NCI-H510A treated with DMSO at 0.1 percent for 48 hours (cell line): ENCODE measurements at places on chromosomes 1 and 21.
A peak's percentile ranks its signal among the peaks of the same experiment; 100 is the strongest.

- DNase-seq: peak; percentile 91
Measured at GRCh38 chr1:68175621-68176398, 56.5 kb downstream of the WLS start.

GRCh38 chr21:15567191-15567590 lies 162.6 kb upstream of the USP25 start:
- no peak for DNase-seq

- DNase-seq: no peak
Measured at GRCh38 chr21:44556879-44557278, 1.7 kb downstream of the KRTAP10-3 start.

DNA sequence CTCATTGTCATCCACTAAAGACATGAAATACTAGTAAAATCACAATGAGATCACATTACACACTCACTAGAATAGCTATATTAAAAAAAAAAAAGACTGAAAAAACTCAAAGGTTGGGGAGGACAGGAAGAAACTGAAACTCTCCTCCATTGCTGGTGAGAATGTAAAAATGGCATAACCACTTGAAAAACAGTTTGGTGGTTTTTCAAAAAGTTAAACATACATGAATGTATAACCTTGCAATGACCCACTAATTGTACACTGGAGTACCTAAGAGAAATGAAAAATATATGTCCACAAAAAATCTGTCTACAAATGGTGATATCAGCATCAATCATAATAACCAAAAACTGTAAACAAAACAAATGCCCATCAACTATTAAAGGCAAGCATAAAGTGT lies 44.0 kb downstream of the NRIP1 start:
- no peak for DNase-seq

- no peak for DNase-seq
Measured at GRCh38 chr21:33289199-33289819, 23.1 kb downstream of the IL10RB start.

DNA sequence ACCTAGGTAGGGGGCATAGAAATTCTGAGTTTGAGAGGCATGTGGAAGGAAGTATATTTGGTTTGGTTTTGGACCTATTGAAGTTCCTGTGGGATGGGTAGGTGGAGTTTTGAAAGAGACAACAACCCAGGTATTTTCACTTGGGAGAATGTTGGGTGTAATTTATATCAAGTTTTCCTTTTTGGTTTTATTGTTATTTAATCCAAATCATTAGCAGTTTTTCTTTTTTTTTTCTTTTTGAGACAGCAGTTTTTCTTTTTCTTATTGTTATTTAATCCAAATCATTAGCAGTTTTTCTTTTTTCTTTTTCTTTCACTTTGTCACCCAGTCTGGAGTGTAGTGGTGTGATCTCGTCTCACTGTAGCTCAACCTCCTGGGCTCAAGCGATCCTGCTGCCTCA lies 30.1 kb downstream of the RNF11 start:
- DNase-seq: no peak

DNA sequence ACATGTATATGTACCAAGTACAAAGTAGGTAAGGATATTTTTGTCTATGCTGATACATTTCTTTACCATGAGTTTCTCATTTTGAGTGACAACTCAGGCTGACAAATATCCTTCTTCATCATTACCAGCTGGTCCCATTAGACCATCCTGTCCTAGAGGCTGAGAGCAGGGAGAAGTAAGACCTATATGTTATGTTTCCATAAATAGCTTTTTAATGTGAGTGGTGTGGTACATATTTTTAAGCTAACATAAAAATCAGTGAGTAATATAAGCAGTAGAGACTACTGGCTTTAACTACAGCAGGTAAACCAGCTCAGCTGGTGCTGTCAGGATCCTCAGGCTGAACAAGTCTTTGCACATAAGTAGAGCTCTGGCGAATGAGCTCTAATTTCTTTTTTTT lies 62.4 kb downstream of the CLEC20A start:
- DNase-seq: no peak

DNA sequence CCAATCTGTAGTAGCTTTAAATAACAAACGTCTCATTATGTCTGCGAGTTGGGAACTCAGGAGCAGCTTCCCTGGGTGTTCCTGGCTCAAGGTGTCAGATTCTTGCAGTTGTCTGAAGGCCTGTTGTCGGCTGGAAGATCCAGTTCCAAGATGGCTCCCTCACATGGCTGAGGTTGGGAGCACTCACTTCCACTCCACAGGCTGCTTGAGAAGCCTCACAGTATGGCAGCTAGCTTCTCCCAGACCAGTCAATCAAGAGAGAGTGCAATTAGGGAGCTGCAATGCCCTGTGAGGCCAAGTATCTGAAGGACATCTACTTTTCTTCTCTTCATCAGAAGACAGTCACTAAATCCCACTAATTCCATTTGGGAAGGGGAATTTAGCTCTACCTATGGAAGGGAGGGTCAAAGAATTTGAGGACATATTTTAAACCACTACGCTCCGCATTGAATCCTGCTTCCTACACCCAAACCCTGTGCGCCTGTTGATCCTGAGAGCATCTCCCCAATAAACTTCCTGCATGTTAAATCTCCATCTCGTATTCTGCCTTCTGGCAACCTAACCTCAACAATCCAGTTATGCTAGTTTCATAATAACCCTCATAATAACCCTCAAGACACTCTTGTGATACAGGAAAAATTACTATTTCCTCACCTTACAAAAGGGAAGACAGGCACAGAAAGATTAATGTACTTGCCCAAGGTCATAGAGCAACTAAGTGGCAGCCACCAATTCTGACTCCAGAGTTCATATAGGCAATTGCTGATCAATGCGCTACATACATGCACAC lies 3.6 kb upstream of the VPS26C start:
- DNase-seq: no peak

- no peak for DNase-seq
Measured at GRCh38 chr1:157932069-157932468, 61.4 kb upstream of the KIRREL1 start.

DNA sequence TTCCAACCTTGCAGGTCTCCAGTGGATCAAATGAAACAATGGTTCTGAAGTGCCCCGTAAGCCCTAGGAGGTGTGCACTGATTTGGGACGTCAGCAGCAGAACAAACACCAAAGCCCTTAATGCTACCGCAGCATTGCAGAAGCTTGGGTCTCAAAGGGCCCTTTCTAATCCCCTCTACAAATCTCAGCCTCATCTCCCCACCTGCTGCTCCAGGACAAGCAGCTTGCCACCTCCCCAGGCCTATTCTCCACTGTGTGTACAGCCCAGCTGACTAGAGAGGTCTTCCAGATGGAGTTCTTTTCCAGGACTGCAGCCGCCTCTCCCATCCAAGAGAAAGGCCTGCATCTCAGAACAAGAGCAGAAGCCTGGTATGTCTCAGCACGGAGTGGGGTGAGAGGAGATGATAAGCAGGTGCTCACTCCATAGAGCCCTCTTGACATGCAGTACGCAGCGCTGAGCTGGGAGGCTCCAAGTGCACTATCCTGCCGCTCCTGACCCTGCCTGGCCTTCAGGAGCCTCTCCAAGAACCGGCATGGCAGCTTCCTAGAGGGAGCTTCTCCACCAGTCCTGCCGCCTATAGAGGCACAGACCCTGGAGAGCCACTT lies 46.3 kb downstream of the MRPL37 start:
- DNase-seq: peak; percentile 82

DNA sequence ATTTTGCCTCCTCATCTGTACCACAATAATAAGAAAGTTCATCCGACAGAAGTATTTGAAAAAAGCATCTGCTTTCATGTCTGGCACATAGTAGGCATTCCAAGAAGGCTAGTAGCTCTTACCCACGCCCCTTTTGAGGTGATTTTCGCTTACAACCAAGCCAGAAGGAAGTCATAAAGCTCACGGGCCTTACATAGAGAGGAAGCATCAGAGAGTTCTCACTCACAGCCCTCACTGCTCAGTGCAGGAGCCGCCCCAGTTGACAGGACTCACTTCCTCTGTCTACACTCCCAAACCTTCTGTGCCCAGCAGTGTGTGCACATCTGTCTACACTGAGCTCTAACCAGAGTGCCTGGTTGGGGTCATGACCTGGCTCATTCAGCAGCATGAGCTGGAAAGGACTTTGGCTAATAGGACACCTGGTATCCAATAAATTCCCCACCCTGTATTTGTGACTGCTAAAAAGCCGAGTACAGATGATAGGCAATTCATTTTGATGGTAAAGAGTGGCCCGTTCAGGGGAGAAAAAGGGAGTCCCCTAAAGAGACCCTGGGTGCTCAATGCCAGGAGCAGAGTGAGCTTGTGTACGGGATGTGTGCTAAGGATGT lies 36.8 kb upstream of the DUSP10 start:
- no peak for DNase-seq

DNA sequence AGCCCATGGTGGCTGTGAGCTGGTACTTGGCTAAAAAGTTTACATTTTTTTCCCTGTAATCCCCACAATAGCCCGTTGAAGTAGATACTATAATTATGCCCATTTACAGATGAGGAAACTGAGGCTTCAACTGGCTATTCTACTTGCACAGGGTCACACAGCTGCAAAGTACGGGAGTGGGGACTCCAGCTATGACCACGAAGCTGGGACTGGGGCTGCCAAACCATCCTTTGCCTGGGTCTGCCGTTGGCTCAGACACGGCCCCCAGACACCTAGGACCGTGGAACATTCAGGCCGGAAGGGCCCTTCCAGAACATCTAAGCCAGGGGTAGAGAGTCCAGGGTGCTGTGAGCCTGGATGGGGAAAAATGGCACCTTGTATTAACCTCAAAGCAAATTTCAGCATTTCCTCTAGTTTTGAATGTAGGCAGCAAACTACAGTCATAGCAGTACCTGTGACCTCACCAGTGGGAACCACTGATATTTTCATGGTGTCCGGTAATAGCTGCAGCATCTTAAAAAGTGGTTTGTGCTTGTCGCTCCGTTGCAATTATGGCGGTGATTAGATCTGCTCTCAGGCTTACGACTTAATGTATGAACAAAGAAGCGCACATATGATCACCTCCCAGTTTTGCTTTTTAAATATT lies 4.3 kb downstream of the TP73 start:
- no peak for DNase-seq

- DNase-seq: no peak
Measured at GRCh38 chr21:29334717-29335428, 36.2 kb downstream of the BACH1 start.

GRCh38 chr21:31713973-31714740 lies 17.8 kb downstream of the SCAF4 start:
- no peak for DNase-seq

DNA sequence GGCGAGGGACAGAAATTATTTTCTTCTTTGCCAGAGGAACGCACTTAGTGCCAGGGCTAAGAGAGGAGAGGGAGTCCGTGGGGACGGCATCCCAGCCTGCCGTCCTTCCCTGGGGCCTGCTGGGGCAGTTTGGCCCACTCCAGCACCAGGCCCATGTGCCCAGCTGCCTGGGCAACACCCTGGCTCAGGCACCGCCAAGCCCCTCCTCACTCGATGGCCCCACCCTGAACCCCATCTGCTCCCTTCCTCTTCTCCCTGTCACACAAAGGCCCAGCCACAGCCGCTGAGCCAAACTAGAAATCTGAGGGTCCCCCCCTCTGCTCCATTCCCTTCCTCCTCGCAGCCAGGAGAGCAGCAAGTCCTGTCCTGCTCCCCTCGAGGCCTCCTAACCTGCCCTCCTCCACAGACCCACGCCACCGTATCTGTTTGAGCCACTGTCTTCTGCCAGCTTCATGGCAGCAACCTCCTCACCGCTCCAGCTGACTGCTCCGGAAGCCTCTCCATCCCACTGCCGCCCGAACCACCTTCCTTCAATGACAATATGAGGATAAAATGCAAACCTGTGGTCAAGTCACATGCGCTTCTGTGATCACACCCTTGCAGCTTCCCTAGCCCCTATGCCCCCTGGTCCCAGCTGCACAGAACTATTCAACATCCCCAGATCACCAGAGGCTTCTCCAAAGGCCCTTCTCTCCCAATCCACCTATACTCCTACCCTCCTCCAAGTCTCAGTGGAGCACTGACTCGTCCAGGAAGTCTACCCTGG lies 8.4 kb upstream of the TNNI1 start:
- no peak for DNase-seq

GRCh38 chr1:89081005-89081404 lies 16.0 kb upstream of the GBP1 start:
- no peak for DNase-seq

GRCh38 chr1:177106614-177107365 lies 57.7 kb downstream of the ASTN1 start:
- DNase-seq: peak; percentile 64

GRCh38 chr1:241276391-241276790 lies 80.6 kb downstream of the RGS7 start:
- no peak for DNase-seq

- peak; percentile 60 for DNase-seq
Measured at GRCh38 chr21:41631564-41632461, 123.9 kb upstream of the TMPRSS2 start.

- DNase-seq: no peak
Measured at GRCh38 chr1:175540896-175541645, 202.3 kb downstream of the TNR start.

DNA sequence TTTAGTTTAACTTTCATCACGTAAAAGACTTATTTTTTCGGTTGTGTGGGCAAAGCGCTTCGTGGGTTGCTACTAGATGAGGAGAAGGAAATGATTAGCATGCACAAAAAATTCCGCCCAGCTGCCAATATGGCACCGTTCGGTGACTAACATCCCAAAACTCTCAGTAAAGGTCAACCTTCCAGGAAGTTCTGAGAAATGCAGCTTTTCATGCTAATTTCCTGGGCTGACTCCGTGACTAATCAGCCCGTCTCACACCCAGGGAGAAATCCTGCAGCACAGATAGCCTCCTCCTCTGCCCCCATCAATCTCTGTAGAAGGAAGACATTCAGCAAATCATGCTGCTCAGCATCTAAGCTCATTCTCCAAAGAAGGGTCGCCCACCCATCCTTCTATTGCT lies 34.1 kb downstream of the TMCO4 start:
- no peak for DNase-seq

DNA sequence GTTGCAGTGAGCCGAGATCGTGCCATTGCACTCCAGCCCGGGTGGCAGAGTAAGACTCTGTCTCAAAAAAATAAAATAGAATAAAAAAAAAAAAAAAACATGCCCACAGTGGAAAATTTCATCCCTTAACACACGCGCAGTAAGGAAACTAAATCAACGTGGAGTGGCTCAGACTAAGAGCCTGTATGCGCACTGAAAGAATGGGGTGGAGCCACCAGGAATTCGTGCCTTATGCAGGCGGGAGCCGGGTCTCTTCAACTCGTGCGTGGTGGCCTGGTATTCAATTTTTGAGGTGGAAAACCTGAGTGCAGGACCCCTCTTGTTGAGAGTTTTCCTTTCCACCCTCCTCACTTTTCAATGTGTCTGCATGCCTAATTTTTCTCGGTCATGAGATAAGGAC lies 22.1 kb upstream of the CREG1 start:
- DNase-seq: no peak

- peak; percentile 94 for DNase-seq
Measured at GRCh38 chr1:9004700-9005394, 21.4 kb downstream of the SLC2A7 start.

DNA sequence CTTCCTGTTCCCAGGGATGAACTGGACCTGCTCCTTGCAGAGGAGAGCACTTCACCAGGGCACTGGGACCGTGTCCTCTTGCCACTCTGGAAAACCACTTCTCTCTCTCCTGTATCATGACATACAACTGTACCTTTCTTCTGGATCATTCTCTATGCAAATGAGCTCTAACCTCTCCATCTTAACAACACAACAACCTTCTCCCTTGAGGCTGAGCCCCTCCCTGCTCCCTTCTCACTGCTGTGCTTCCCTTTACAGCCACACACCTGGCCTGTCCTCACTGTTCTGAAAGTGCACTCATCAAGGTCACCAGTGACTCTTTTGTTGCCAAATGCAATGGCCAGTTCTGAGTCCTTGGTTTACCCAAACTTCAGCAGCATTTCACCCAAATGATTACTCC lies 54.5 kb upstream of the MRPS6 start:
- no peak for DNase-seq
